NCI-H524 (cell line): ENCODE measurements at places on chromosomes 1 and 21.

- peak; percentile 75 for DNase-seq
These were observed at the start of gene FAM43B for GRCh38 chr1:20551945-20552727. TSS of gene FAM43B (plus strand) at chr1:20552573. CDS start at chr1:20552974, 401 bp downstream.

DNA sequence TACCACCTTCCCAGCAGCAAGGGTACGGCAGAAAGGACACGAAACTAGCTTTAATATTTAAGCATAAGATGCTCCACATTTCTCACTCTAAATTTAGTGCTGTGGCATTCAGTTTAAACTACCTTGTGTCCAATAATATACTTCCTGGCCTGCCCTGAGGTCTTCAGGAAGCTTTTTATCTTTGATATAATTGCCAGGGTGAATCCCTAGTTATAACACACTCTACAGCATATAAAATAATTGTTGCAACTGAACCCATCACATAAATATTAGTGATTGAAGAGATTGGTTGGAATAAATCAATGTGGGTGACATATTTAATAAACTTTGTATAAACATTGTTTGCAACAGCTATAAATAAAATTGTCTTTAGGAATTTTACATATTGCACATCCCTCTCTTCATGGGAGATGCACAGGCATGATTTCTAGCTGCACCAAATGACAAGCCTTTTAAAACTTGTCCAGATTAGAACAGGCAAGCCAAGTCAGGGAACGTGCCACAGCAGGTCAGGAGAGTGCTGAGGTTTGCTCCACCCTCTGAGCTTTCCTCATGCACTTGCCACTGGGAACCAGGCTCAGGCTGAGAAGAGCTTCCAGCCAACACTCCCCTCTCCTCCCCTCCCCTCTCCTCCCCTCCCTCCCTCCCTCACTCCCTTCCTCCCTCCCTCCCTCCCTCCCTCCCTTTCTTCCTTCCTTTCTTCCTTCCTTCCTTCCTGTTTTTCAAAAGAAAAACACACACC is 623.2 kb upstream of the PKN2 start:
- DNase-seq: no peak

DNA sequence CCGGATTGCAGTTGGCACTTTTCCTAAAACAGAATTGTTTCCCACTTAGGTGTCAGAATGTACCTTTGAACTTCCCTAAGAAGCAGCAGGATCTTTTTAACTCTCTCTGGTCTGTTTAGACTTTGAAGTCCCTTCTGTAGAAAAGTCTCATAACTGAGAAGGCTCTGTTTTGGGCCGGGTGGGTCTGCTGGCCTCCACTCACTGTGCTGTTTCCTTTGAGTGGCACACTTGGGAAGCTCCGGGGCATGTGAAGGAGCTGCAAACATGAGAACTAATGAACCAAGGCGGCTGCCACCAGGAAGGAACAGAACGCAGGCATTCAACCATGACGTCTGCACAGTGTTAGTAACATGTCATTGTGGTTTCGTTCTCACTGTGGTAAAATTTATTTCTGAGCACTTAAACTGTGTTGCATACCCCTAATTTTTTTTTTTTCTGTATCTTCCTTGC is 19.5 kb upstream of the NCMAP start:
- peak; percentile 62 for DNase-seq

DNA sequence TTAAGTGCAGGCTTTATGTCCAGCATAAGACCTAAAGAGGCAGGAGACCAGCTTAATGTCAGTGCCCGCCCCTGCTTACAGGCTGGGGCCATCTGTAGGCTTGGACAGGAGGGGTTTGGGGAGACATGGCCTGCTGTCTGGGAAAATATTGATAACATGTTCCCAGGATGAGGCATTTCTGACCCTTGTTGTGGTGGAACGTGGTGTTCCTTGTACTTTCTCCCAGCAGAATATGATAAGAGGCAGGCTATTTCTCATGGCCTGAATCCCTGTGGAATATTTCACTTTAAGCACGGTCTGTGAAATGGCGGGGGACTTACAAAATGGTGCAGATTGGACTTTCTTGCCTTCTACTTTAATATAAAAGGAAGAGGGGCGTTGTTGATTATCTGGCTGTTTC is 41.9 kb upstream of the PLA2G5 start:
- no peak for DNase-seq

DNA sequence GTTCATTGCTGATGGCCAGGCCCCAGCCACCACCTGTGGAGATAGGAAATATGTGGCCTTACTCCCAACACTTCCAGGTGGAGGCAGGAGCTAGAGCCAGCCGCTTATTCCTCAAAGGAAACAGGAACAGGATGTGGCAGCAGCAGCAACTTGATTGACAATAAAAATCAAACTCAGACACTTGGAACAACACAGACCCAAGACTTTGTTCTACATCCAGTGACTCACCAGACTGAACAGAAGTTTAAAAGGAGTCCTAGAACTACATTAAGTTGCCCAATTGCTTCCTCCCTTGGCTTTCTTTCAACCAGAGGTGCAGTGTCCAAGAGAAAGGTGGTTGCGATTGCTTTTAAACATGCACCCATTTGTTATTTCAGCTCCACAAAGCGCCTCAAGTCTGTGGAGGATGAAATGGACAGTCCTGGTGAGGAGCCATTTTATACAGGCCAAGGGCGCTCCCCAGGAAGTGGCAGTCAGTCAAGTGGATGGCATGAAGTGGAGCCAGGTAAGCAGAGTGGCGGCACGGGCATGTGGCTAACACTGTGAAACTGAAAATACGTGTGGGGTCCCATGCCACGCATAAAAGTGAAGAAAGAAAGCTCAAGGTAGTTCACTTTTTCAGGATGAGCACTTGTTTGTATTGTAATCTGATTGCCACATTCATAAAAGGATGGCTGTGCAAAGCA is 276.6 kb downstream of the NFIA start:
- no peak for DNase-seq

DNA sequence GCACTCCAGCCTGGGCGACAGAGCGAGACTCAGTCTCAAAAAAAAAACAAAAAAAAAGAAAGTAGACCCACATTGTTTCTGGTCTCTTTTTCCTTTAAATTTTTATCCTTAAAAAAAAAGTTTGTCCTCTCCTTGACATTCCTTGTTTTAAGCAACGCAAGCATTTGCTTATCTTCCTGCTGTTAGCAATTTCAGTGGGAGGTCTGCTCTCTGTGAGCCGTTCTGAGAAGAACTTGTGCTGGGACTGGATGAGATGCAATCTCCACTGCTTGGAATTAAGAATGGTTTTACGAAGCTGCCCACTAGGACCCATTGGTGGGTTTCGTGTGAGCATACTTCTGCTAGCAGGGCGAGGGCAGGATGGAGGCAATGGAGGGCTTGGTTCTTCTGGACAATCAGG is 225.1 kb upstream of the TMEM51 start:
- DNase-seq: no peak

DNA sequence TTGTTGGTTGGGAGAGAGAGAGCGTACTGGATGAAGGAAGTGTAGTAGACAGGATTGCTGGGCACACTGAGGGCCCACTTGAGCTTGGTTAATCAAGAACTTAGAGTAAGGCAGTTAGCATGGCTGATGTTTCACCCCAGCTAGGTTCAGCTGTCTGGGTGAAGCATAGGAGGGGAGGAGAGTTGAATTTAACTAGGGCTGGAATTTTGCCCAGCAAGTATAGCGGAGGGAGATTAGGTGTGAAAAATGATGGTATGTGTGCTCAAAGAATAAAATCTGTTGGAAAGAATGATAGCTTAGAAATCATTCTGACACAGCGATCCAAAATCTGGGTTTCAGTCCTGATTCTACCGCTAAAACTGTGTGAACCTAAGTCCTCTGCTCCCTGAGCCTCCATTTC is 461.5 kb upstream of the PROX1 start:
- DNase-seq: no peak

DNA sequence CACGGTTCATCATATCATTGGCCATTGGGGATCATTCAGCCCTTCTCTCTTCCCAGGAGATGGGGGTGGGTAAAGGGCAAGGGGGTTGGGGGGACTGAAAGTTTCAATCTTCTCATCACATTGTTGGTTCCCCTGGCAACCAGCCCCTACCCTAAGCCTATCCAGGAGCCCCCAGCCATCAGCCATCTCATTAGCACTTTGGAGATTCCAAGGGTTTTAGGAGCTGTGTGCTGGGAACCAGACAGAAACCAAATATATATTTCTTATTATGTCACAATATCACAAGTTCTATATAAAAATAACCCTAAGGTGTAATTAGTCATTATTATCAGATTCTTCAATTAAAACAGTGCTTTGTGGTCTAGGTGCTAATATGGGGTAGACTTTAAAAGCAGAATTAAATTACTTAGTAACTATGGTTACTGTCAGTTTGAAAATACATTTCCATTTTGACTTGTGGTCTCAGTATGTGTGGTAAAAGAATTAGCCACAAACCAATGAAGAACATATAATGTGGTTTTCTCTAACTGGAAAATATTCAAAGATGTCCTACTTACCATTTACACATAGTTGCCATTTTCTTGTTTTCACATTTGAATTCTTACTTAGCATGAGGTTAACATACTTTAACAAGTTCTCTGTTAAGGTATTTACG is 28.1 kb downstream of the IL23R start:
- DNase-seq: no peak

GRCh38 chr1:18032172-18032859 is 75.3 kb upstream of the IGSF21 start:
- DNase-seq: no peak

DNA sequence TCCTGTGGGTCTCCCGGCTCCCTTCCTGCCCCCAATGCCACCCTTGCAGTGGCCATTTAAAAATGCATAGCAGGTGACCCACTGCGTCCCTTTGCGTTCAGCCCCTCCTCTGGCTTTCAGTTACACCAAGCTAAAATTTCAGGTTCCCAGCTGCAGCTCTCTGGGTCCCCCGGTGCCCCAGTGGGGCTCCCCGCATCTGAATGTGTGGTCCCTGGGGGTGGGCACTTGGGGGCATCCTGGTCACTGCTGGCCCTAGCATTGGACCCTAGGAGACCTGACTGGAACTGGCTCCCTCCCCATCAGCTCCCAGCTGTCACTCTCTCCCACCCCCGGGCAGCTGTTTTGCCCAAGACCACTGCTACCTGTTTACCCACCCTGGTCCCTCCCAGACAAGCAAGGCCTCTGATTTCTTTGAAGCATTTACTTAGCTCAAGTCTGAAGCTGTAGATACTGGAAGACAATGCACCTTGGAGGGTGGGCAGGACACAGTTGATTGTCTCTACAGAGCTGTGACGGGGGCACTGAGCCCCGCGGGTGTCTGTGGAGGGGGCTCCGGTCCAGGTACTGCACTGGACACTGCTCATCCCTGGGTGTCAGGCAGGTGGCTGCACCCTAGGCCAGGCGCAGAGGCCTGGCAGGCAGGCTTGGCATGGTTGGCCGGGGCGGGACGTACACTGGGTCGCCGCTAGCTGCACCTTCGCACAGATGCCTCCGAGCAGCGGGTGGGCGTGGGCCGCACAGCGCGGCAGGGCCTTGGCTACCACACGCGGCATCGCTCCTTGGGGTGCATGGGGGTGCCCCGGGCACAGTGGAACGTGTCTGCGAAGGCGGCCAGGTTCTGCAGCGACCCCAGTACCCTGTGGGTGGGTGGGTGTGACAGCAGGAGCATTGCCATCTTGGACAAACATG is 3.9 kb downstream of the PRXL2B start:
- DNase-seq: no peak

DNA sequence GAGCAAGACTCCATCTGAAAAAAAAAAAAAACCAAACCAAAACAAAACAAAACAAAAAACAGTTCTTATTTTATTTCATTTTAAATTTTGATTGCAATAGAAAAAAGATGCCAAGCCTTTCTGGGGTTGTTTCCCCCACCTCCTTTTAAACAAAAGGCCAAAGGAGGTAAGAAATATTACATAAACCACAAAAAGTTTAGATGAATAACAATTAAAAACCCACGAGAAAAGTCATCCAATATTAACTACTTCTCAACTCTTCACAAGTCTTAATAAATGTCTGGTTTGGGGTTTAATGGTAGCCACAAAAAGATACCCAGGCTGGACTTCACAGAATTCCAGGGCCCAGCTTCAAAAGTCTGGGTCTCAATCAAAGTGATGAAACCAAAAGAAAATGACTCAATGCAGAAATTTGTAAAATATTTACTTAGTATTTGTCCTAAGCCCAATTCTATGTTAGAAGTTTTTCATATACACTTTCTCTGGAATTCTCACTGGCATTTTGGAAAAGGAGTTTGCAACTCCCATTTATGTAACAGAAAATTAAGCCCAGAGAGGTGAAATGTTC is 47.0 kb upstream of the SDC3 start:
- DNase-seq: no peak

GRCh38 chr1:117780687-117781475 is 148.5 kb downstream of the GDAP2 start:
- DNase-seq: peak; percentile 88

DNA sequence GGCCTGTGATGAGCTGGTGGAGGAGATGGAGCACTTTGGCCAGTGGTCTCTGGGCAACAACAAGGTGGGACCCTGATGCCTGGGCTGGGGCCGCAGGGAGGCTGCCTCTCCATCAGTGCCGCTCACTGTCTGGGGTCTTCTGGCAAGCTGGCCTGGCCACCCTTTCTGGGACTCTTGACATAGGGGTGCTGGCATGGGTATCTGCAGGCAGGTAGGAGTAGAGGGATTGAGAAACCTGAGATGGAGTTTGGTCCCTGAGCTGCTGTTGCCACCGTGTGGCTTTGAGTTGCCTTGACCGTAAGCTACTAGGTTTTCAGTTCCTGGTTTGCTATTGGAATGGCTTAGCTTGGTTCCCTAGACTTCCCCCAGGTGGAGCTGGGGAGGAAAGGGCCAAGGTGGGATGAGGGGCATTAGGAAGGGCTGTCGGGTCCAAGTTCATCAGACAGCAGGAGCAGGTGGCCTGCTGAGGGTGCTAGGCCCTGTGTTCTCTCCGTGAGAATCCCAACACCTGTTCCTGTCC is 13.2 kb upstream of the MFN2 start:
- DNase-seq: peak; percentile 74

DNA sequence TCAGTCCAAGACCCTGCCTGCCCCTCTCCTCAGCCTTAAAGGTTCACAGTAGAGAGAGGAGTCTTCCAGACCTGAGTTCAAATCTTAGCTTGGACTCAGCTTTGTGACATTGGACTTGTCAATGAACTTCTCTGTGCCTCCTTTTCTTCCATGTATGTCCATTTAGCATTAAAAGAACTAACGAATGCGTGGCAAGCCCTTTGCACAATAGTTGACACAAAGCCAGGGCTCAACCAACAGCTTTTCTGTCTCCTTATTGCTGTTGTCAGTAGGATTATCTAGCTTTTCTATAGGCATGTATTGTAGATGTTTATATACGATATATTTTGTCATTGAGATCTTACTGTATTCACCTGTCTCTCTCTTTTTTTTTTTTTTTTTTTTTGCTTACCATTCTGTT is 450.8 kb downstream of the PTPRU start:
- DNase-seq: no peak

DNA sequence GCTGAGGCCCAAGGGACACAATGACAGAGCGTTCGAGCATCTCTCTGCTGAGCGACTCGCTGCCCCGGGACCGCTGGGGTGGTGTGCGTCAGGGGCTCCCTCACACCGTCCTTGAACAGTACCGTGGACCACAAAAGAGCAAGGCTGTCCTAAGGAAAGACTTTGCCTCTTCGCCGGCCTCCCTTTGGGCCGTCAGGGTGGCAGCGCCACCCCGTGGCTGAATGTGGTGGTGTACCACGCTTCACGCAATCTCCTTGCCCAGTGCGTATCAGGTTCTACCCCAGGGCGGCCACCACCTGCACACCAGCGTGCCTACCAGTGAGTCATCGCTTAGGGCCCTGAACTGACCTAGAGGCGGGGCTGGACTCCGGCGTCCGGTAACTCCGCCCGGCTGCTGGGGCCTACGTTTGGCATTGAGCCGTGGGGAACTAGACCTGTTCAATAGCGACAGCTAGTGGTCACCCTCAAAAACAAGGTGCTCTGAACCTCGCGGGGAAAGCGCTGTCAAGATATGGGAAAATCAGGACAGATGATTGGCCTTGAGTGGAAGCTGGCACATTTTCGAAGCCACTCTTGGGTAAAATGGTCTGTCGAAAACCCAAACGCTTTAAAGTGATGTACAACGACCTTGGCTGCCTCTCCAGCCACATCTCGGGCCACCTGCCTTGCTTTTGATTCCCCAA is 8.1 kb upstream of the TRAF3IP3 start:
- no peak for DNase-seq
